ENCODE measurements at places on chromosomes 1 and 21.
A peak's percentile ranks its signal among the peaks of the same experiment; 100 is the strongest.

DNA sequence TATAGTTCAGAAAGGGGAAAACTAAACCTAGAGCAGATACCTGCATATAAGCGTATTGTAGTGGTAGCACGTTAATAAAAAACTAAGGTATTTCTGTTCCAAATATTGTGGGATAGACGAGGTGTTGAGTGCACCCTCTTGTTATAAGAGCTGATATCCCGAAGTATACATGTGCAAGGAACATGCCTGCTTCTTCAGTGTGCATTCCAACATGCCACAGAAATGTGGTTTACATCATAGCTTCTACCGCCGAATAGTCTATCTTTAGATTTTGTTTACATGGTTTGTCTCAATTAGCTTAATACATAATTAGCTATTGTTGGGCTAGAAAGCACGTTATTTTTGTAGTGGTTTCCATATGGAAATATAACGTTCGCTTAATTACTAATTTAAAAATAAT, 2.2 kb downstream of the CHRM3 start:
- no peak for DNase-seq

DNA sequence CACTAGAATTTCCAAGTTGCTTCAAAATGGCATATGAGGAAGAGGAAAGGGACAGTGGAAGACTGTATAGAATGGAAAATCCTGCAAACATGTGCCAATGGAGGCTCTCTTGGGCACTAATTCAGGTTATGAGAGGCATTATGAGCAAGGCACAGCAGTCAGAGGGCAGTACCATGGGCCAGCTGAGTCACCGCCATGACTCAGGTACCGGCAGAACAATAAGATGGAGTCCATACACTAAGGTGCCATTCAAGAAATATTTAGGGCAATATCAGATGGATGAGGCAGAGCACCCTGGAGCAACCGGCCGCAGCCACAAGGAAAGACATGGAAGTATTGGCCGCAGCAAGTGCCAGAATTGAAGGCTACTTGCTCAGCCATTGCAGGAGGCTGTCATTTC, 25.6 kb upstream of the VAV3 start:
- DNase-seq: peak; percentile 14

DNA sequence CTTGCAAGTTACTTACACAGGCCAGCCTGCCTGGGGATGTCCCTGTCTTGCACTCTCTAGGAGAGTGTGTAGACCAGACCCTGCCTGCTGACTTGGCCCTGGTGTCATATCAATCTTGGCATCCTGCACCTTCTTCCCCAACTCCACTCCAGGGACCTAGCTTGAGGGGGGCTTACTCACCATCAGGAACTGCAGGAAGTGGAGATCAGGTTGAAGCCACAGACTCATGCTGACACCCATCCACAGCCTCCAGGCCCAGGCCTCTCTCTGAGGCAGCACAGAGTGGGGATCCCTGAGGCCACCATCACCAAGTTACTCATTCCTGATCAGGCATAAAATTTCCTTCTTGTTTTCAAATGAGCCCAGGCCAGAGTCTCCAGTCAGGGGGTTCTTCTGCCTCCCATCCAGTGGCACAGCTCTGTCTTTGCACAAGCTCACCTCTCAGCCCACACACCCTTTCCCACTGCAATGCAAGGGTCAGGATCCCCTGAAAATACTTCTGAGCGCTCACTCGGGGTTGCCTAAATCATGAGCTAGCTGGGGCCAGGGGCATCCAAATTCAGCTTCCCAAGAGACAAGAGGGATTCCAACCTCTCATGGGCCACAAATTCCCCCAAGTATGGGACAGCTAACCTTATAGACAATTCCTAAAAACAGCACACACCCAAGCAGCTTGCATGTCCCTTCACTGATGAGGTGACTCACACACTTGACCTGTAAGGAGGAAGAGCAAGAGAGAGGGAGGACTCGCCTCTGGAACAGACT, 33.5 kb downstream of the CSMD2 start:
- DNase-seq: no peak

GRCh38 chr1:53535846-53536245, 76.6 kb downstream of the DMRTB1 start:
- no peak for DNase-seq

DNA sequence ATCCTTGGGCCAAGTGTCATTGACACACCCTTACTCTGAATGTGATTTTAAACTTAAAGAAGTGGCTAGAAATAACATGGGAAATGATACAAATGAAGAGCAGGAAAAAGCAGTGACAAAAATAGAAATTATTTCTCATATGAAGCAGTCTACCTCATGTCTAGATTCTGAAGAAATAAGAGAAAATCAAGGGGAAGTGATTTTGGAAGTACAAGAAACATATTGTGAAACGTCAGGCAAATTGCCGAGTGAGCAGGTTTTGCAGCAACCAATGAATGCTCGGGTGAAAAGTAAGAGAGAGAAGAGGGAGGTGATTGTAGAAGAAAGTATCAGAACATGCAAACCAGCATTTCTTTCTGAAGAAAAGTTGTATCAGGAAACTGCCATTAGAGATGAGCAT, 130.7 kb downstream of the MACF1 start:
- DNase-seq: no peak

- no peak for DNase-seq
These were observed 85.5 kb downstream of the NGF start for GRCh38 chr1:115252585-115252984.

GRCh38 chr1:158122833-158123388, 57.8 kb upstream of the CD1D start:
- DNase-seq: no peak

DNA sequence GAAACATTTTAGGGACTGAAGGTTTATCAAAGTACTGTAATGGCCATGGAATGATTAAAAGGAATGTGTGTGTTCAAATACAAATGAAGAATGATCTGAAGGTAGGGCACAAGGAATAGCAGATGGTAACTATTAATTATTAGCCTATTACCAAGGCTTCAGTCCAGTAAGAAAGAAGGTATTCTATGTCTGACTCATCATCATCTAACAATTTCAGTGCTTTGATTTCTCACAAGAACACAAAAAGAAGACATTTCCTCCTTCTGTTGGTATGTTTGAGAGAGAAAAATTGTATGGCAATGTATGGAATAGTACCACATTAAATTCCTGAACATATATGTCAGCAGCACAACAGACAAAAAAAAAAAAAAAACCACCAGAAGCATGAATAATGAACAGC, 57.5 kb downstream of the TYW3 start:
- DNase-seq: no peak

- DNase-seq: no peak
These were observed 176.2 kb upstream of the ETV3 start for GRCh38 chr1:157314408-157314807.
